Activated CD4-positive, CD25-positive, alpha-beta regulatory T cell treated with anti-CD3 and anti-CD28 coated beads, Interleukin-2, amount 50 U/mL, for 16 hours (primary cell): ENCODE measurements at places on chromosomes 5 and 9.

GRCh38 chr5:135322271-135322670 lies 76.8 kb downstream of the MACROH2A1 start:
- DNase-seq = no peak

DNA sequence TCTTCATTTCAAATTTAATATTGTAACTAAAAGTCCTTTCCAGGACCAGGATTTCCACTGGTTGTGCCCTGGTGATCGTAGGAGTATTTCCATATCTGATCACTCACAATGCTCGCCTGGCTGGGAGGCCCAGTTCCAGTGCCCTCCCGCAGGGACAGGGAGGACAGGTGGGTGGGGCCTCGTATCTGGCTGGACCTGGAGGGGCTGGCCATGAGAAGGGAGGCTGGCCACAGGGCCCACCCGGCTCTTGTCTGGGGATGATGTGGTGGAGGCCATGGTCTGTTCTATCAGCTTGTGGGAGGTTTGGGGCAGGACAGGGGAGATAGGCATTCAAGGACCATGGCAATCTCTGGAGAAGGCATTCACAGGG lies 286.4 kb downstream of the GADD45G start:
- no peak for DNase-seq

GRCh38 chr9:121301881-121302286 lies 33.9 kb downstream of the GSN start:
- DNase-seq = no peak

GRCh38 chr5:73735032-73735734 lies 109.2 kb downstream of the ARHGEF28 start:
- no peak for DNase-seq

DNA sequence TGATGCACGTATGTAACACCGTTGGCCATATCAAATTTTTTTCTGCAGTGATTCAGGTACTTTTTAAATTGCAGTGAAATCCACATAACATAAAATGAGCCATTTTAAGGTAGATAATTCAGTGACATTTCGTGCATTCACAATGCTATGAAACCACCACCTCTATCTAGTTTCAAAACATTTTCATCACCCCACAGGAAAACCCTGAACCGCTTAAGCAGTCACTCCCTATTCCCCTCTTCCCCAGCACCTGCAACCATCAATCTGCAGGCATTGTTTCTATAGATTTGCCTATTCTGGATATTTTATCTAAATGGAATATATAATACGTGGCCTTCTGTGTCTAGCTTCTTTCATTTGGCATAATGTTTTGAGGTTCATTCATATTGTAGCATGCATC lies 79.2 kb downstream of the BOD1 start:
- DNase-seq = no peak

DNA sequence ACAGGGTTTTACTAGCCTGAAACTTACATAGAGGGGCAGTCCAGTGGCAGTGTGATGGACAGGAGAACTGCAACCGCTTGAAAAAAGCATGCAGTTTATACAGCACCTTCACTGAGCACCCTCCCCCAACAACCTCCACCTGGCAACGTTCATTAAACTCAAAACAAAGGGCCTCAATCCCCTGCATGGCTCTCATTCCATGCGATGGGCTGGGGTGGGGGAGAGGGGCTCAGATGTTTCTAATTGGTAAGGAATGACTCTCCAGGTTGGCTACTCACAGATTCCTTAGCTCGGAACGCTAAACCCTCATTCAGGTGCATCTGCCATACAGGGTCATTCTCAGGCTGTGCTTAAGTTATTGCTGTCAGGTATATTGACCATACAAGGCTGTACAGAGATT lies 80.9 kb upstream of the ITGA1 start:
- DNase-seq = no peak

GRCh38 chr5:74380193-74380592 lies 260.3 kb downstream of the ENC1 start:
- DNase-seq = no peak

- DNase-seq = no peak
Observed at GRCh38 chr5:61910771-61911170, 395.2 kb upstream of the KIF2A start.

- DNase-seq = no peak
Observed at GRCh38 chr5:135382981-135383380, 16.1 kb downstream of the MACROH2A1 start.

GRCh38 chr5:41447650-41448510 lies 62.5 kb downstream of the PLCXD3 start:
- DNase-seq = no peak

DNA sequence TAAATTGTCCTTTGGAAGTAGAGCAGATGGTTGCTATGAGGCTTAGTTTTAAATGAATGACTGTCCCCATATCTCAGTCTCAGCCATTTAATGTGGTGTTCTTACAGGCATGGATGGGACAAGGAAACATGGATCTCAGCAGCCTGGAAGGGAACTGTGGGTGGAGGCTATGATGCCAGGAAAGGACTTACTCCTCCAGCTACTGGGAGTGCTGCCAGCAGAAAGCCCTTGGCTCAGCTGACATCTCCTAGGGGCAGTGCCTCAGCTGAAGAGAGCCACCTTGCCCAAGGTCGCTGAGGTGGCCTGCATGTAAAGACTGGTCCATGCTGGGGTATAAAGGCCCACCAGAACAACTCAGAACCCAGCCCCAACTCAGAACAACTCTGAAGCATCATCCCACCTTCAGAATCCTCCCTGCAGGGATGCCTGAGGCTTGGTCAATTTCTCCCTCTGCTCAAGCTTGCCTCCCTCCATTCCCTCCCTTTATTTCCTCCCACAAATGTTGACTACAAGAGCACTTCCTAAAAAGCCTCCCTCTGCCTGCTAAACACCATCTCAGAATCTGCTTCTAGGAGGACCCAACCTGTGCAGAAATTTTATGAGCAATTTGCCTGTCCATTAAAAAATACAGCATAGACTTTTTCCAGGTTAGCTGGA lies 1.8 kb upstream of the PDE8B start:
- no peak for DNase-seq

DNA sequence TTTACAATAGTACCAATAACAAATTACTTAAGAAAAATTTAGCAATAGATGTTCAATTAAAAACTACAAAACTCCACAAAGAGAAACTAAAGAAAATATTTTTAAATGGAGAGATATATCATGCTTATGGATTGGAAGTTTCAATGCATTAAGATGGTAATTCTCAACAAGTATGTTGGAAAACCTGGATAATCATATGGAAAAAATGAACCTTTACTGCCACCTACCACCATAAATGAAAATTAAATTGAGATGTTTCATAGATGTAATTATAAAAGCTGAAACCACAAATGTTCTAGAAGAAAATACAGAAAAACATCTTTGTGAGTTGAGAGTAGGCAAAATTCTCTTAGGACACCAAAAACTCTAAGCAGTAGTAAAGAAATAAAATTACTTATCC lies 121.7 kb downstream of the ANKRD18B start:
- no peak for DNase-seq

- DNase-seq = no peak
Observed at GRCh38 chr9:129109952-129110739, 447 bp downstream of the CRAT start.

DNA sequence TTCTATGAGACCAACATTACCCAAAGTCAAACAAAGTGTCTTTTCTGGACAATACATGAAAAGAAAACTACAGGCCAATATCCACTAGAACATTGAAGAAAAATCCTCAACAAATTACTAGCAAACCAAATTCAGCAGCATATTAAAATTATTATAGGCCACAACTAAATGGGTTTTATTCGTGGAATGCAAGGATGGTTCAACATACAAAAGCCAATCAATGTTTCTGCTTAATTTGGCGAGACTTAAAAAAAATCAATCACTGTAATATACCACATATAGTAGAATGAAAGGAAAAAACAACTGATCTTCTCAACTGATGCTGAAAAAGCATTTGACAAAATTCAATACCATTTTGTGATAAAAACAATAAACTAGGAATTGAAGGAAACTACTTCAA lies 51.8 kb upstream of the FNIP1 start:
- no peak for DNase-seq

GRCh38 chr5:123803359-123803758 lies 291.4 kb downstream of the CSNK1G3 start:
- DNase-seq = no peak

GRCh38 chr9:83956436-83957247 lies 23.4 kb downstream of the HNRNPK start:
- peak; percentile 38 for DNase-seq

GRCh38 chr5:153630546-153630945 lies 140.1 kb downstream of the GRIA1 start:
- no peak for DNase-seq

DNA sequence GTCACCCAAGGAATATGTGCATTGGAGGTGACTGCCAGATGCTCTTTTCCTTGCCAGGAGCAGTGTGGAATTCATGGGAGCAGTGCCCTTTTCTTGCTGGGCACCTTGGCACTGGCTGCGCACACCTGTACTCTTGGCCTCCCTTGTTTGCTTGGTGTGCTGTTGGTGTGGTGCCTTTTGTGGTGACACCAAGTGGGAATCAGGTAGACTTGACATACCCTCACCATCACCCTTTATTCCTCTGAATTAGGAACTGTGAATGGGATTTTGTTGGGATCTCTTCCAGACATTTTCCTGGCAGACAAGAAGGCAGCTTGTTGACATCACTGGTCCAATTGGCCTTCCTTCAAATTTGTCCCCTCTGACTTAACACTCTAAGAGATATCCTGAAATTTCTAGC lies 82.3 kb downstream of the RAI14 start:
- DNase-seq = no peak

DNA sequence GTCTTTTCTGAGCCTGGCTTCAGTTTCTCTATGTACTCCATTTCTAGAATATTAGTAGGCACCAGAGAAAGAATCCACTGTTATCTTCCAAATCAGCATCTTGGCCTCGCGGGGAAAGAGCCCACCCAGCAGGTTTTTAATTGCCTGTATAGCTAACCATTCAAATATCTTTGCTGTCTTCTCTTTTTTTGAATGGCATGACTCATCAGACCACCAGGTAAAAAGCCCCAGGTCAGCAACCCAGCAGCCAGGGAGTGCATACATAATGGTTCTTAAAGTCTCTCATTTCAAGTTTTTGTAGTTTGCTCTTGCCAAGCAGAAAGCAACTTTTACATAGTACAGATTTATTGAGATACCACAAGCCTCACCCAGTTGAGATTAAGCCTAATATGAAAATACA lies 50.7 kb downstream of the TMEM167A start:
- DNase-seq = no peak

GRCh38 chr5:14528926-14529325 lies 52.7 kb upstream of the OTULINL start:
- no peak for DNase-seq

GRCh38 chr5:91122651-91123050 lies 260.5 kb downstream of the ARRDC3 start:
- DNase-seq = no peak

- no peak for DNase-seq
Observed at GRCh38 chr9:65449423-65449822, 164.4 kb upstream of the FOXD4L5 start.

DNA sequence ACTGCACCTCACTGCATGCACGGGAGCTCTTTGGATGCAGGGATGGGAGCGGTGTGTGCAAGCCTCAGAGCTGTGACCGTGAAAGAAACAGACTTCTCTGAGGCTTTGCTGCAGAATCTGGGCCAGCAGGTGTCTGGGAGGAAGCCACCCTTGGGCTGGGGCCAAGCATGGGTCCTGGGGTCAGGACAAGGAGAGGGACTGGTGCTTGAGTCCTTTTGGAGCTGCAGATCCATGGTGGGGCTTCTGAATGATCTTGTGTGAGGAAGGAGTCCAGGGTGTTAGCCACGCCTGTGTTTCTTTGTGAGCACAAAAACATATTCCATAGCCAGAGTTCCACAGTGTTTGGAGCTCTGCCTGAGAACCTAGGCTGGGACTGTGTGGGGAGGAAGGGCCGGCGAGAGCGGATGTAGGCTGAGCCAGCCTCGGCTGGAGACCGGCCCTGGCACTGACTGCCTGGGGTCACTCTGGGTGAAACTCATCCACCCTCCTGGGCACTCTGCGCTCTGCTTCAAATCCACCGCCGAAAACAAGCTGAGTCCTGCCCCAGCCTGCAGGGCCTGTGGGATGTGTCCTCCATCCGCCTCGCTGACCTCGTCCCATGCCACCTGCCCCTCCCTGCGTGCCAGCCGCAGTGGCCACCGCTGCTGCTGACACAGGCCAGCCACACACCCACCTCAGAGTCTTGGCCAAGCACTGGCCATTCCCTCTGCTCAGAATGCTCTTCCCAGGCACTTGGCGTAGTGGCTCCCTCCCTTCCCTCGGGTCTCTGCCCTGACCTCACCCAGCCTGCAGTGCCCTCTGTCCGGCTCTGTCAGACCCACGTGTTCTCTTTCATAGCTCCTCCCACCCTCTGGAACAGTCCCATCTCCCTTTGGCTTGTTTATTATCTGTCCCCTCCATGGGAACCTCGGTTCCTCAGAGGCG lies 26.7 kb downstream of the ERGIC1 start:
- DNase-seq = no peak

- DNase-seq = no peak
Observed at GRCh38 chr9:35254984-35255857, 93.4 kb downstream of the UNC13B start.

- no peak for DNase-seq
Observed at GRCh38 chr5:33583332-33583731, 142.6 kb downstream of the TARS1 start.

DNA sequence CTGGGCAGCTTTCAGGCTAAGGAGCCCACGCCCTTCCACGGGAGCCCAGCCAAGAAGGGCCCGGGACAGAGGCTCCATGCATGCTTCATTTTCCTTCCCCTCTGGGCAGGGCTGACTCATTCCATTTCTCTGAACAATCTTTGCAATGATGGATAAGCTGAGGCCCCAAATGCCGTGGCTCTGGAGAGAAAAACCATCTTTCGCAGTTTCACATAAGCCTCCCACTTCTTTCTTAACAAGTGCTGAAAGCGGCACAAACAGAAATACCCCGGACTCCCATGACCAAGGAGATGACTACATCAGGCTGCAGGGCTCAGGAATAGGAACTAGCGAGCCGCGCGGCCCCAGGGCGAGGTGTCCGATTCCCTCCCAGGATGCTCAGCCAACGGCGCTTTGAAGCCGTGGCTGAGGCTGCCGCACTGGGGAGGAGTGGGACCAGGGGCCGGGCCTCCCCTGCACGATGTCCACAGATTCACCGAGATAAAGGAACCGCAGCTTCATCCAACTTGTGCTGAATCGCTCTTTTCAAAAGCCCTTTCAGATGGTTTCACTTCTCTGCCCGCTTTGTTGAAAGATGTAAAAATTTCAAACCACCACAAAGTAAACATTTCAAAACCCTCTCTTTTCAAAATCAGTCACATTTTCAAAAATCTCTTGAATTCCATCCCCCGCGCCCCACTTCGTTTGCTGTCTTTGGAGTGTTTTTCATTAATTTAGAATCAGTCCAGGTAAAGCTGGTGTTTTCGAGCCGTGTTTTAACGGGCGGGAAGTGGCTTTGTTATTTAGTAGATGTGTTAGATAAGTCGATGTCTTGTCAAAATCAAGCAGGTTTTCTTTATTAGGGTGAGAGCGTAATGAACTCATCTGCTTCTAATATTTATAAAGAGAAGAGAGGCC lies 96.5 kb upstream of the LMX1B start:
- no peak for DNase-seq

- no peak for DNase-seq
Observed at GRCh38 chr9:34590381-34591247, 1.1 kb upstream of the CNTFR start.

DNA sequence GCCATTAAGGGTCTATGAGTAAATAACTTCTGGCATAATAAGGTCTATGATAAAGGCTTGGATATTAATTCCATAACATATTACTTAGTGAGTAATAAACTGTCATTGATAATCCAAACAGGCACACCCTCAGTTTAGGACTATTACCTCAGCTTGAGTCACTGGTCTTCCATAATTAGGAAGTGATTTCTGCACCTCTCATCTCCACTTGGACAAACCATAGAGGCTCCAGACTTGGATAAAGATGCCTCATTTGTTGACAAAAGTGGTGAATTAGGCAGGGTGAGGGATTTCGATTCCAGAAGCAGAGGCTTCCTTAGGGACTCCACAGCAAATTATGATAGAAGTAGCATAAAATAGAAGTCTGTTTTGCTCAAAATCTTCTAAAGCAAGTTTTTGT lies 127.5 kb upstream of the MTAP start:
- DNase-seq = no peak
